ENCODE measurements at places on chromosomes 2 and 18.

GRCh38 chr2:33342705-33343104, 133.7 kb upstream of the RASGRP3 start:
- DNase-seq = no peak

- DNase-seq = no peak
Measured at GRCh38 chr2:223219872-223220657, 168.1 kb downstream of the KCNE4 start.

DNA sequence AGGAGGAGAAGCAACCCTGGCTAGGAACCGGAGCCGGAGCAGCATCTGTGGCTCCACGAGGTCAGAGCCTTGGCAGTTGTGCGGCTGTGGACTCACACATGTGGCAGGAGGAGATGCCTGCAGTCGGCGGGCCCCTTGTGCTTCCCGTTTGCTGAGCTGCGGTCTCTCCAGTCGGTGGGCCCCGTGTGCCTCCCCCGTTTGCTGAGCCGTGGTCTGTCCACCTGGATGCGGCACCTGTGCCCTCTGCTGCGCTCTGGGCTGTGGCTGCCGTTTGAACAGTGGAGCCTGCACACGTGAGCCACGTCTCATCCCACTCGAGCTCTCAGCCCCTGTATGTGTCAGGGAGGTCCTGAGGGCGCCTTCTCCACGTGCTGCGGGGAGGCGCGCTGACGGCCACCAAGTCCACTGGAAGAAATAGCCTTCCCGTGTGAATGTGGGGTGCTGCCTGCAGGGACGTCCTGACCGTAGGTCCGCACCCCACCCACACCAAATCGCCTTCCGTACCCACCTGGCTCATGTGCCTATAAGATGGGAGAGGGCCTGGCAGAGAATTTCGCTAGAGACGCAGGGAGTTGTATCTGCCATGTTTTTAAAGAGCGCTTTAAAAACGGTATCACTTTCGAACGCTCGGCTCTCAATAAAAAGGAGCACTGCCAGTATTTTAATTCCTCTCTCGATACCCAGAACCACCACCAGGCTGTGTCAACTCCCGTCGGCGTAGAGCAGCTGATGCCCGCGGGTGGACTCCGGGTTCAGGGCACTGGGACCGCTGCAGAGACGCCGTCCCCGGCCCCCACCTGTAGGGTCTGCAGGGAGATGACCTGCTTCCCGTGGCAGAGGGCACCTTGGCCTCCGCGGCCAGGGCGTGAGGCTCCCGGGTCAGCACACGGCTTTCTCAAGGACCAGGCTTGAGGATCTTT, 117.0 kb downstream of the NFATC1 start:
- no peak for DNase-seq

- no peak for DNase-seq
Measured at GRCh38 chr2:99698896-99699295, 209.1 kb upstream of the REV1 start.

DNA sequence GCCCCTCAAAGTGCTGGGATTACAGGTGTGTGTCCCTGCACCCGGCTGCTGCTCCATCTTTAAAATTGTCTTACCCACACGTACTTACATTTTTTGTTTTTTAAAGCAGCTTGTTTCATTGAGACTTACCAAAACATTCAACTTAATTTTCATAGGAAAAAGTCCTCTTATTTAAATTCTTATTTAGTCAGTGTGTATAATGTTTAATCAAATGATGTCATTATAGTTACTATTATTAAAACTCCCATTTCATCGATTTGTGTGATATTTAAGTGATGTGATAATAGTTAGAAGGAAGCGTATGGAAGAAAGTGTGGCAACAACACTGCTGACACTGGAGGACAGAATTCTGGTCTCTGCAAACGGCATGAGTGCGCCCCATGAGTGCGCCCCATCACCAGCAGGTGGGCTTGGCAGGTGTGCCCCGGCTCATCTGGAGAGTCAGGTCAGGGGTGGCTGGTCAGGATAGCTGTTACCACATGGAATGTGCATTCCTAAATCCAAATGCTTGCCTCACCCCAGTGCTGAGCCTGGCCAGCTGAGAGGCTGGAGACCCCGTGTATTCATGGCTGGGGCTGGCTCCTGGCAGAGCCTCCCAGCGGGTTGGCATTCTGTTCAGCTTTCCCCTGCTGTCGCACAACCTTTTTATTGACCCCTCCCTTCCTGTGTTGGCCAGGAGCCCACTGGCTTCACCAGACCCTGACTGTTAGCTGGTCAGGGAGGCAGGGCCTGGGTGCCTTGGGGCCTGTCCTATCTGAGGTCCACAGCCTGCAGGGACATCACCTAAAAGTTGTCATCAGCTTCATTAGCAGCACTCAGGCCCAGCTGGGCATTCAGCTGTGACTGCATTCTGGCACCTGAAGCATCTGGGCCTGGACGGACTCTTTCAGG, 79.7 kb downstream of the AGAP1 start:
- peak; percentile 11 for DNase-seq

DNA sequence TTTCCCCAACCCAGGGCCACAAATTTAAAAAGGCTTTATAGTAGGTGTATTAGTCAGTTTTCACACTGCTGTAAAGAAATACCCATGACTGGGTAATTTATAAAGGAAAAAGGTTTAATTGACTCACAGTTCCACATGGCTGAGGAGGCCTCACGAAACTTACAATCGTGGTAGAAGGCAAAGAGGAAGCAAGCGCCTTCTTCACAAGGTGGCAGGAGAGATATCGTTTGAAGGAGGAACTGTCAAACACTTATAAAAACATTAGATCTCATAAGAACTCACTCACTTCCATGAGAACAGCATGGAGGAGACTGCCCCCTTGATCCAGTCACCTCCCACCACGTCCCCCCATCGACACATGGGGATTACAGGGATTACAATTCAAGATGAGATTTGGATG, 70.4 kb downstream of the FECH start:
- no peak for DNase-seq

- no peak for DNase-seq
Measured at GRCh38 chr18:5975111-5976002, 80.0 kb upstream of the TMEM200C start.

DNA sequence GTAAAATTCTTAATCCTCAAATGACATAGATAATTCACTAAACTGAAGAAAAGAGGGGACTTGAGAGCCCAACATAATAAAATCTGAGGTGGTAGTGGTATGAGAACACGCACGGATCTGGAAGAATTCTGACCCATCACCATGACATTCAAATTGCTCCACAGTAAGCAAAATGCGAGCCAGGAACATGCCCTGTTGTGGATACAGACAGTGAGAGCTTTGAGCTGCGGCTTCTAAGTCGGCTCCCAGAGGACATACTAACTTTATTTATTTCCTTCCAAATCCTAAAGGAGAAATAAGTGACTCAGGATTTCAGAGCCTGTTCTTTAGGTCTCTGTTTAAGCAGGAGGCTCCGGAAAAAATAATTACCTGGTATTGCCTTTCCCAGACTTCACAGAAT, 143.4 kb upstream of the SMAD7 start:
- DNase-seq = no peak

- DNase-seq = peak; percentile 56
Measured at GRCh38 chr18:77127769-77128671, 4.6 kb downstream of the MBP start.

- peak; percentile 8 for DNase-seq
Measured at GRCh38 chr2:201618744-201619662, 24.3 kb downstream of the TMEM237 start.

- DNase-seq = no peak
Measured at GRCh38 chr2:26892922-26893524, 45.1 kb downstream of the DPYSL5 start.

DNA sequence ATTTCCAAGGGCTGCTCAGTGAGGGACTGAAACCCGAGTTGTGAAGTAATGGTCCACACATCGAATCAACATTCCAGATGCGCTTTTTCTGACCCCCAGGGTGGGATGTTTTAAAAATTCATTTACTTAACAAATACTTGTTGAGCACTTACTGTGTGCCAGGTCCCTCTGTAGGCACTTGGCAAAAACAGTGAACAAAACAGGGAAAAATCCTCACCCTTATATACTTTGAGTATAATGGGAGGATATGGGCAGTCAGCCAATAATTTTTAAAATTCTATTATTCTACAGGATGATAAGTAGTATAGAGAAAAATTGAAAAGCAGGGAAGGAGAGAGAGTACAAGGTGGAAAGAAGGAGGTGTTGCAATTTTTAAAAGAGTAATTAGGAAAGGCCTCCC, 31.3 kb upstream of the AFTPH start:
- no peak for DNase-seq

GRCh38 chr18:13630716-13631268, 95.6 kb downstream of the FAM210A start:
- DNase-seq = no peak

- DNase-seq = peak; percentile 85
Measured at GRCh38 chr2:191959209-191959608, 112.3 kb upstream of the CAVIN2 start.

GRCh38 chr18:35495536-35496314, 2.0 kb downstream of the INO80C start:
- DNase-seq = no peak

DNA sequence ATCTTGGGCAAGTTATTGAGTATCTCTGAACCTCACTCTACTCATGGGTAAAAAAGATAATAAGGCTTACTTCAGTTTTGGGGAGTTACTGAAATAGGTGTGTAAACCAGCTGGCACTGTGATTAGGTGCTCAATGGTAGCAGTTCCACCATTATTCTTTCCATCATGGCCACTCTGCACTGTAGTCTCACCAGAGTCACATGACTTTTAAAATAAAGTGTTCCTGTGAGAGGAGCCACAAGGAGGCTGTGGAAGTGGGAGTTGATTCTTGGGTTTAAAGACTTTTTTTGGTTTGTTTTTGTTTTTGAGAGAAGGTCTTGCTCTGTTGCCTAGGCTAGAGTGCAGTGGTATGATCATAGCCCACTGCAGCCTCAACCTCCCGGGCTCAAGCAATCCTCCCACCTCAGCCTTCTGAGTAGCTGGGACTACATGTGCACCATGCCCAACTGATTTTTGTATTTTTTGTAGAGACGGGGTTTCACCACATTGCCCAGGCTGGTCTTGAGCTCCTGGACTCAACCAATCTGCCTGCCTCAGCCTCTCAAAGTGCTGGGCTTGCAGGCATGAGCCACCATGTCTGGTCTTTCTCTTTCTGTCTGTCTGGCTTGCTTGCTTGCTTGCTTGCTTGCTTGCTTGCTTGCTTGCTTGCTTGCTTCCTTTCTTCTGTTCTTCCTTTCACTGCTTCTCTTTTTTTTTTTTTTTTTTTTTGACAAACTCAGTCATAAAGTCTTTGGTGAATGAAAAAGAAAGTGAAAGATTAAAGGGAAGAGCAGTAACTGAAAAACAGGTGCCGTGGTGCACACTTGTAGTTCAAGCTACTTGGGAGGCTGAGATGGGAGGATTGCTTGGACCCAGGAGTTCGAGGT, 21.2 kb upstream of the ACVR1 start:
- no peak for DNase-seq

DNA sequence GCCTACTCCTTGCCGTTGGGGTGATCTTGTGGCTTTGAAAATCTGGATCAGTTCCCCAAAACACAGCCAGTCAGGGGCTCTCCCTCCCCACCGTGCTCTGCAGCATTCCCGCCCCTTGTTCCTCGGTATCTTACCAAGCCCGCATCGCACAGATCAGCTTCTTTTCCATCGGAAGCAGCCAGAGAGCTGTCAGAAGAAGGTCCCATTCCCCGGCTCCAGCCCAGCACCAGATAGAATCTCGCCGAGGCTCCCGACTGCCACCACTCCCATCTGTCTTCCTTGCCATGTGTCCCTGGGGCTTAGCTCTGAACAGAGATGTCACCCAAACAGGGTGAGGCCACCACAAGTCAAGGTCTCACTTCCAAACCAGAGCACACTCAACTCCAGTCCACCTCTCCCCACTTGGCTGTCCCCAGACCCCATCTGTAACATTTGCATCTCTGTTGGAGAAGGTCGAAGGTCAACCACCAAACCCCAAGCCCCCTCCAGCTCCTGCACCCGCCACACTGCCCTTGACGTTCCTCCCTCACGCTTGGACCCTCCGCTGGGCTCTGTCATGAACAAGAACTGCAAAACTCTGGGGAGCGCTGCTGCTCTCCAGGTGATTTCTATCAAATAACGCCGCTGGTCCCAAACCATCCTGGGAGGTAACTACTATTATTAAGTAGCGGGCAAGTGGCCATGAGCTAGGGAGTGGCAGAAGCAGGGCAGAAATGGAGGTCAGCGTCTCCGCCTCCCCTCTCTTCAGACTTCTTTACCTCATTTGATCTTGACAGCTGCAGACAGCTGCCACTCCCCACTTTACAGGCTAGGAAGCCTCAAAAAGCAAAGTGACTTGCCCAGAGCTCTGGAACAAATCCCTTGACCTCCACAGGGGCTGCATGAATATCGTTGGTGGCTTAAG, 70.0 kb upstream of the TAF1B start:
- no peak for DNase-seq

DNA sequence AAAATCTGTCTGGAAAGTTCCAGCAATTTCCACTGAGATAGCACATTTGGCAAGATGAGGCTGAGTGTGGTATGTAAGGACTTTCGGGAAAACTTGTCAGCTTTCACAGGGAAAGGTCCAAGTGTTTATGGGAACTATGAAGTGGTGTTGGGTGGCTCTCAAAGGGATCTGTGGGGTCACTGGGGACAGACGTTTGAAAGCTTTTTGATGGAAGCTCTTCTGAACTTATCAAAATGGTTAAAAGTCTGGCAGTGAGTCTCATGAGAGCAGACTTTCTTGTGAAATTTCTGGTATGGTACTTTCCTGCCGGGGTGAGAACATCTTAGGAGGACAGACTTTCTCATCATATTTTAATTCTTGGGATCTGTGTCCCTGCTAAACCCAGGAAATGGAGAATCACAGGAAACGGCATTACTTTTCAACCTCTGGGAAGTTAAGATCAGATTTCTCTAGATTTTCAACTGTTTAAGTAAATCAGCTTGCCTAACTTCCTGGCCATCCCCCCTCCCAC, 546.3 kb upstream of the ZEB2 start:
- DNase-seq = no peak

- DNase-seq = no peak
Measured at GRCh38 chr2:18525236-18525635, 35.2 kb downstream of the RDH14 start.

- DNase-seq = no peak
Measured at GRCh38 chr2:189933041-189933440, 129.5 kb downstream of the MSTN start.

- no peak for DNase-seq
Measured at GRCh38 chr2:227370092-227370491, 9.0 kb downstream of the TM4SF20 start.

DNA sequence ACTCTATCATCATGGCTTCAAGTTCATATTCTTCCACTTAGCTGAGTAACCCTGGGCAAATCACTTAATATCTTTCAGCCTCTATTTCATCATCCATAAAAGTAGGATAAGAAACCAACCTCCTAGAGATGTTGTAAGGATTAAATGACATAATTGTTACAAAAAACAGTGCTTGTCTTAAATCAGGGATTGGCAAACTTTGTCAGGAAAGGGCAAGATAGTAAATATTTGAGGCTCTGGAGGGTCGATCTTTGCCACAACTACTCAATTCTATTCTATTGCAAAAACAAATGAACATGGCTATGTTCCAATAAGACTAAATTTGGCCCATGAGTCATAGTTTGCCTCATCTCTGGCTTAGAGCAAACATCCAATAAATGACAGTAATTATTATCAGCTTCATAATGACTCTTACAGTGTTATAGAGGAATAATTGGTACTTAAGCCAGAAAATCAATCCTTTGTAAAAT, 184.7 kb downstream of the SATB2 start:
- no peak for DNase-seq

- no peak for DNase-seq
Measured at GRCh38 chr2:152106464-152106863, 7.6 kb upstream of the CACNB4 start.
